ENCODE measurements at places on chromosomes 3 and 15.

DNA sequence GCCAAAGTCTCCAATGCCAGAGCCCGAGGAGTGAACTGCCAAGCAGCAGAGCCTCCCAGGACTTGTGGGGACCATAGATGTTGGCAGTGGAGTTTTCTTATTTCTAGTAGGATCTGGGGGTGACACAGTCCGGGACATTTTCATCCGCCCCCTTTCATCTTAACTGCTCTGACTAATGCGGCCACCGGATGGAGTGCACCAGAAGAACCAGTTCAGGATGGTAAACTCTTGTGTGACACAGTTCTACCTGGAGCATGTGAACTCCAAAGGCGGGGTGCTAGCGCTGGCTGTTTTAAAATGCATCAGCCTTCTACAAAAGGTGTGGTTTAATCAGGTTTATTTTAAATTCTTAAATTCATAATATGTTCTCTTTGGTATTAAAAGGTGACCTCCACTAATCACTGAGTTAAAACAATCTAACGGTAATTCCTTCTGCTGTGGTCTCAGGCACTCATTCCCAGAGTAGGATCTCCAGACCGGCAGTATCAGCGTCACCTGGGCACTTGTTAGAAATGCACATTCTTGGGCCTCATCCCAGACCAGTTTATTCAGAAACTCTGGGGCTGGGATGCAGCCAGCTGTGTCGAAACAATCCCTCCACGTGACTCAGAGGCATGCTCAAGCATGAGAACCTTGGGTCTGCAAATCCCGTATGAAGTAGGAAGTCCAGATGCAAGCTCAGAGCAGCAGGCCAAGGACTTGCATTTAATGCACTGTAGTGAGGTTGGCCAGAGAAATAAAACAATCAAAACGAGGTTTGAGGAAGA is 105.5 kb downstream of the GABRB3 start:
- DNase-seq, result no peak

GRCh38 chr3:104886220-104886995 is 480.3 kb upstream of the ALCAM start:
- DNase-seq, result no peak

GRCh38 chr15:71146580-71146982 is 31.3 kb downstream of the THSD4 start:
- DNase-seq, result no peak

GRCh38 chr3:144031938-144032337 is 60.3 kb downstream of the DIPK2A start:
- DNase-seq, result no peak
